Germinal center (tissue), 1 donor: ENCODE measurements at places on chromosomes 16 and 17.
A peak's percentile ranks its signal among the peaks of the same experiment; 100 is the strongest.

DNA sequence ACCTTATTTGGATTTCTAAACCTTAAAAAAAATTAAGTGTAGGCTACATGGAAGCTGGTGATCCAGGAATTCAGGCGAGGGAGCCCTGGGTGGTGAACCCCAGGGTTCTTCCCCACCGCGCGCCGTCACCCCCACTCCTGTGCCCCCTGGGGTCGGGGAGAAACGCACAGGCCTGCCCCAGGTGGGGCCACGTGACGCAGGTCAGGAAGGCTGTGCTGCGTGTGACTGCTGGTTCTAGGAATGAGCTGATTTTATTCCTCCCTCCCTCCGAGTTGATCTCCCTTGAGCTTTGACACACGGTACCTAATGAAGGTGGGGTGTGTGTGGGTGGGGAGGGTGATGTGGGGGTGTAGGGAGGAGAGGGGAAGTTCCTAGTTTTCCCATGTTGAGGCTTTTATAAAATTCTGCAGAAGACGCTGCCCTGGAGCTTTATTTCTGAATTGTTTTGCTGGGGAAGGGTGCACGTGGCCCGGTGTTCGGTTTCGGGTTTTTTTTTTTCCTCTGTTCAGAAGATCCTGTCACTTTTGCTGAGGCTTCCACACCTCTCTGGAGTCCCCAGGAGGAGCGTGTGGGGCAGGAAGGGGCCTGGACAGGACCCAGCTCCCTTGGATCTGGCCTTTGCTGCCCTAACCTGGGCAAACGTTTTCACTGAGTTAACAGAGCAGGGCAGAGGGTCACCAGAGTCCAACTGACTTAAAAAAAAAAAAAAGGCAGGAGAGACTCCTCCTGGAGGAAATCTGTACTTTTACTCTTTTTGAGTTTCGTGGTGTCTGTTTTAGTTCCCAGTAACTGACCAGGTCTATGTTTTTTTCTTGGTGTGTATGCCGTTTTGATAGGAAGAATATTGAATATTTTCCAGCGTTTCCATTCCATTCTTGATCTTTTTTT lies 55.8 kb upstream of the GSE1 start:
- DNase-seq = peak; percentile 70

GRCh38 chr17:2222901-2223616 lies 80.5 kb downstream of the SMG6 start:
- DNase-seq = no peak

DNA sequence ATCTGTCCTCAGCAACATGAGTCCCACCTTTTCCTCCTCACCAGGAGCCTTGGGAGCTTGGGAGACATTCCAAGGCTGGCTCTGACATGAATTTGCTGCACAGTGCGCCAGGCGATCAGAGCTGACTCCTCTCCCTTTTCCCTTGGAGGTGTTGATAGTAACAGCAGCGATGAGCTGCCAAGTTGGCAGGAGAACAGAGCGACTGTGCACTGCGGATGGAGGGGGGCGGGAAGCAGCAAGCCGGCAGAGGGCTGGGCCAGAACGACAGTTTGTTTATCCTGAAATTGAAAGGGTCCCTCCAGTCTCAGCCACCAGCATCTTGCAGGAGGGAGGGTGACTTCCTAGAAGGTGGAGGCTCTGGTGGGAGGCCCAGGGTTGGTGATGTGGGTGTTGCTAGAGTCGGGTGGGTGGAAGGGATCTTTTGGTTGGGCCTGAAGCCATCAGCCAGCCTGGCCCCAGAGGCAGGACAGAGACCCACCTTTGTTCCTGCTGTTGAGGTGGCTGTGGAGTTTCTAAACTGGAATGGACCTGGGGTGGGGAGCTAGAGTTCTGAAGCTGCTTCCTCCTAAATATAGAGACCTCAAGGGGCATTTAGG lies 22.5 kb upstream of the DYNLL2 start:
- no peak for DNase-seq

- DNase-seq = no peak
These were observed 622 bp downstream of the GPRC5B start for GRCh38 chr16:19883966-19884485.

- DNase-seq = no peak
These were observed 8.9 kb downstream of the NSMCE1 start for GRCh38 chr16:27259710-27260109.

DNA sequence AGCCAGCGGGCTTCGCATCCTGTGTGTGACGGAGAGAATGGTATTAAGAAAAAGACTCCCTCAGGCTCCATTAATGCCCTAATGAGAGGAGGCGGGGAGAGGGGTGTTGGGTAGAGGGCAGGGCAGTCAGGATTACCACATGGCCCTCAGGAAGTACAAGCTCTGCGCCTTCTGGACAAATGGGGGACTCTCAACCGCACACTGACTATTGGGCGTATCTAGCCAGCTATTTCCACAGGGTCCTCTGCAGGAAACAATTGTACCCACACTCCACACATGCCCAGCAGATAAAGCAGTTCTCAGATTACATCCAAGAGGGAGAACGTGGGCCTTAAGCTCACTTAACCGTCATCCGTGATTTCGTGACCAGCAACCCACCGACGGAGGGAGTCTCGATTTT lies 14.7 kb downstream of the NXN start:
- no peak for DNase-seq

DNA sequence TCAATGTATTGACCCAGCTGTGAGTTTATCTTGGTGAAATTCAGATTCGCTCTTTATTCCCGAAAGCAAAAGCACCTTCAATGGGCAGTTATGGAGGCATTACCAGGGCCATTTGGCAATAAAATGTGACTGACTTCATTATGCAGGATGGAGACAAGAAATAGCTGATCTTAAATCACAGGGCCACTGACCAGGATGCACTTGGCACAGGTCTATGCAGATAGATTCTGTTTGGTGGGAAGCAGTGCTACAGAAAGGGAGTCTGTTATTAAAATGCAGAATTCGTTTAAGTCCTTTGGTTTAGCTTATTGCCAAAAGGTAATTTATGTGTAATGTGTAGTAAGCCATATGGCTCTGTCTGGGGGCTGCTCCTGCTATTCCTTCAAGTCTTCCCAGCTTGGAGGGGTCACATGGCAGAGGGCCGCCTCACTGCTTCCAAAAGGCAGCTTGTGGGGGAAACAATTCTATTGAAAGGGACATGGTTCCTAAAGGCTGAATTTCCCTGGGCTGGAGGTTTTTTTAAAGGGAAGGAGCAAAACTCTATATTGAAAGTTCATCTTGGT lies 239.8 kb downstream of the HS3ST4 start:
- no peak for DNase-seq

GRCh38 chr17:33290253-33290652 lies 2.8 kb downstream of the ASIC2 start:
- no peak for DNase-seq

GRCh38 chr17:76866774-76867577 lies 1.2 kb upstream of the MGAT5B start:
- DNase-seq = no peak

- DNase-seq = no peak
These were observed 20.7 kb downstream of the GAA start for GRCh38 chr17:80122026-80122575.

DNA sequence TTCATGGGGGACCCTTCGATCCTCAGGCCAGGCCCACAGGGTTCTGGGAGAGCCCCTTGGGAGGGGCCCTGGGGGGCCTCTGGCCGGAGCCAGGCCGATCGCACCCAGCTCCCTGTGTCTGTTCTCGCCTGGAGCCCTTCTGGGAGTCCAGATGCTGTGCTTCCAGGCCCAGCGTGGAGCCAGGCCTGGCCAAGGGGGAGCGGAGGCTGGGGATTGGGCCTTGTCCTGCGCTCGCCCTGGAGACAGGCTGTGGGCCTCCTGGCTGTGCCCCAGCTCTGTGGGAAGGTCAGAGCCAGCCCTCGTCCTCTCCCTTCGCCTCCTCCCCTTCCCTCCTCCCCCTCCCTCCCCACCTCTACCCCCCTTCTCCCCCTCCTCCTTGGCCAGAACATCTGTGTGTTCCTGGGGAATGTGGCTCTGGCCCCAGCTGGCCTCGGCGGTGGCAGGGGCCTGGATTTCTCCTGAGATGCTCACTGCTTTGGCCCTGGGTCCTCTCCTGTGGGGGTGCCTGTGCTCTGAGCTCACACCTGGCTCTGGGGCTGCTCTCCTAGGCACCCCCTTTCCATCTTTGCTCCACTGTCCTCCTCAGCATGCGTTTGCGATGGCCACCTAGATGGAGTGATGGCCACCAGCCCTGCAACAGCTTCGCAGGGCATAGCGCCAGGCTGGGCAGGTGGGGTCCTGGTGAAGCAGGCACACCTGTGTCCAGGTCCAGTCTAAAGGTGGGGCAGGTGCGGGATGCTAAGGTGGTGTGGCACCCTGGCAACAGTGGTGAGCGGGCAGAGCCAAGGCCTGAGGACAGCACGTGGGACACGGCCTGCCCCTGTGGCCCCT lies 90.6 kb upstream of the CIBAR2 start:
- DNase-seq = no peak

GRCh38 chr17:32536736-32537643 lies 50.2 kb downstream of the CDK5R1 start:
- no peak for DNase-seq

GRCh38 chr17:65147955-65148354 lies 10.8 kb downstream of the RGS9 start:
- no peak for DNase-seq
